Stimulated activated CD8-positive, alpha-beta memory T cell treated with anti-CD3 and anti-CD28 coated beads, Interleukin-7, amount 100 ng/mL, for 24 hours (primary cell): ENCODE measurements at places on chromosomes 11 and 22.

DNA sequence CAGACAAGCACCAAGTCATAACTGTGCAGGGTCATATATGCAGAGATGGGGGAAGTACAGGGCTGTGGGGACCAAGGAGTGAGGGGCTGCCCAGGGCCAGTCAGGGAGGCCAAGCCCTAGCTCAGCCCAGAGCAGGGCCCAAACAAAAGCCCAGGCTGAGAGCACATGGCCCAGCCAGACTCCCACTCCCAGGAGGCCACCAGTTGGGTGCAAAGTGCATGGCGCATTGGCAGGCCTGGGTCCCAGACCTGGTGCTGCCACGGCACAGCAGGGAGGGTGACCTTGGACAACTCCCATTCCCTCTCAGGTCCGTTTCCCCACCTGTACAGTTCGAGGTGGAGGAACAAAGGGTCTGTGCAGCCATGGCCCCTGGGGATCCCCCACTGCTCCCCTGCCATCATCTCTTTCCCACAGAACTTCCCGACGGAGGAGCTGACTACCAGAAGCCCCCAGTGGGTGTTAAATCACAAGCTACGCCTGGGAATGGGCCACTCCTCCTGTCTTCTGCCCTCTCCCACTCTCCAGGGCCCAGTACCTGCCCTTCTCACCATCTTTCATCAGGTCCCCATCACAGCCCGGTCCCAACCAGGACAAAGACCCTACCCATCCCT is 608 bp downstream of the NIPSNAP1 start:
- DNase-seq = no peak

GRCh38 chr22:19756288-19757128 is 4.1 kb upstream of the TBX1 start:
- DNase-seq = peak; percentile 22

DNA sequence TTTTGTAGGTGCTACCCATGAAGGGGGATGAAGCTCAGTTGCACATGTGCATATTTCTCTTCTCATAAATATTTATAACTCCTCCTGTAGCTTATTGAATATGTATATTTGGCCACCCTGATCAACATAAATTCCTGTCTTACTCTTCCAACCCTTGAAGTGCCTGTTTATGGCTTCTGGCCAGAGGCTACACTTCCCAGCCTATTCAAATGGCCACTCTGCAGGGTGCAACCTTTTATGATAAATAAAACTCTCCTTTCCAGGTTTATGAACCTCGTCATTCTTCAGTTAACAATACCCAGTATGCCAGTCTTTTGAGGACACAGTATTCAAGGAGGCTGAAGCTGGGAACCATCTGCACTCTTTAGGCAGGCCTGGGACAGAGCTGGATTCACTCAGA is 2.6 kb upstream of the RTL6 start:
- DNase-seq = no peak

GRCh38 chr11:47539681-47540039 is 13.3 kb downstream of the CELF1 start:
- no peak for DNase-seq

DNA sequence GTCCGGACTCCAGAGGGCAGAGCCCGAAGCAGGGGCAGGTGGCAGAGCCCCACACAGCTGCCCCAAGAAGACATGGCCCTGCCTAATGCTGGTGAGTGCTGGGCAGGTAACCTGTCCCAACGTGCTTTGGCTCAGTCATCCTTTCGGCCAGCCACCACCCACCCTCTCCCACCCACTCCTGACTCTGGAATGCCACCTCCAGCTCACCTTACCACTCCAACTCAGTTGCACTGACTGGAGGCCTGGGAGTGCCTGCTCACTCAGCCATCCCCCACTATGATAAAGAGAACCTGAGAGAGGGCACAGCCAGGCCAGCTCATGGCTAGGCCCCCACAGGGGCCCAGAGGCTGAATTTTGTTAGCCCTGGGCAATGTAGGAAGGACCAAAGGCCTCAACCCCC is 53.8 kb upstream of the MPEG1 start:
- DNase-seq = no peak

GRCh38 chr22:29225422-29226090 is 19.9 kb downstream of the EMID1 start:
- DNase-seq = no peak

- no peak for DNase-seq
Observed at GRCh38 chr22:43007519-43008102, 7.3 kb downstream of the PACSIN2 start.

DNA sequence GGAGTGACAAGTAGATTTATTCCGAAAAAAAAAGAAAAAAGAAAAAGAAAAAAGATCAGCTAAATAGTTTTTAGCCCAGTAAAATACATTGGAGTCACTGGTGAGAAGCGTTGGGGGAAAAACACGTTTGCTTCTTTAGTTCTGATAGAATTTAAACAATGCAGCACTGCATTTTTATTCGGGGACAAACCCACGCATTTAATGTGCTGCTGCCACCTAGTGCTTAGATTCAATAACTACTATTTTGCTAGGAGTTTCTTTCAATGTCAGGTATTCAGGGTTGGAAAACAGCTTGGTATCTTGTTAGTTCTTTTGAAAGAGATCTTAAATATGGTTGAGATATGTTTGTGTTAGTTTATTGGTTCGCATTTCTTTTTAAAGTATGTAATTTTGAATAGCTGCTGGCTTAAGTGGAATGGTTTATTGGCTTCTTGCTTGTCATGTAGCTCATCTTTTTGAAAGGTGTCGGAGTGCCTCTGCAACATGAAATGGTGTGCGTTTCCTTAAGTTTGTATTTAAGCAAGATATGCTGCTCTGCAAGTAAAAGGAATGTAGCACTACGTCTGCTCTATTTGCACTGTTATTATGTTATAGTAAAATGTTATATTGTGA is 41.9 kb downstream of the SVIP start:
- DNase-seq = no peak

GRCh38 chr11:93585758-93586157 is 42.6 kb upstream of the SMCO4 start:
- no peak for DNase-seq

DNA sequence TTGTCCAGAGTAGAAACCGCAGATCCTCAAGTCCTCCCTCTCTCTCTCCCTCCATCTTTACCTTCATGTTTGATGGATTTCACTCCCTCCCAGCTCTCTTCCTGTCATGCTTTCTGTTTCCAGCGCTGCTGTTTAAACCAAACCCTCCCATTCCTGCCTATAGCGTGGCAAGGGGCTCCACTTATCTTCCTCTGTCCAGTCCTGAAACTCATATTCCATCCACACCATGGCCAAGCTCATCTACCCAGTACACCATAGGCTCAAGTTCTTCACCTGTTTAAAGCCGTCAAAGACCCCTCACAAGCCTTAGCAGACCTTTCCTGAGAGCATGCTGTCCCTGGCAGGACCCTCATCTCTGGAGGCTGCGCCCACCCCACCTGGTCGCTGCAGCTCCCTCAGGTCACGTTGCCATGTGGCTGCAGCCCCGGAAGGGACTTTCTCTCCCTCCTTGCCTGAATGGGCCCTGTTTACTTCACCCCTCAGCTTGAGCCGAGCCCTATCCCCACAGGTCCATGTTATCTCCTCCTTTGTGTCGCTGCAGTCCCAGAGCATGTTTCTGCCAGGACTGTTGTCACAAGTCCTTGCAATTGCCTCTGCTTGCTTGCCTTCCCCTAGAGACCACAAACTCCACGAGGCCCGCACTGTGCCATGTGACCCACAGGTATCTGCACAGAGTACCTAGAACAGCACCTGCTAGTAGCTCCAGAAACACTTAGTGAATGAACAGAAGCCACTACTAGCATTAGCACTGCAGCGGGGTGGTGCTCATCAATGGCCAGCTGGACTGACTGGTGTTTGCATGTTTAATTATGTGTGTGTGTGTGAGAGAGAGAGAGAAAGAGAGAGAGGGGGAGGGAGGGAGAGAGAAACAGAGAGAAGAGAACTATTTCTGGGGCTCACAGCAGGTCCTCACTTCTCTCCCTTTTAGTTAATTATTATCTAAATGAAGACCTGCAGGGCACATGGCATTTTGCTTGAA is 149.4 kb upstream of the SNX19 start:
- DNase-seq = no peak

DNA sequence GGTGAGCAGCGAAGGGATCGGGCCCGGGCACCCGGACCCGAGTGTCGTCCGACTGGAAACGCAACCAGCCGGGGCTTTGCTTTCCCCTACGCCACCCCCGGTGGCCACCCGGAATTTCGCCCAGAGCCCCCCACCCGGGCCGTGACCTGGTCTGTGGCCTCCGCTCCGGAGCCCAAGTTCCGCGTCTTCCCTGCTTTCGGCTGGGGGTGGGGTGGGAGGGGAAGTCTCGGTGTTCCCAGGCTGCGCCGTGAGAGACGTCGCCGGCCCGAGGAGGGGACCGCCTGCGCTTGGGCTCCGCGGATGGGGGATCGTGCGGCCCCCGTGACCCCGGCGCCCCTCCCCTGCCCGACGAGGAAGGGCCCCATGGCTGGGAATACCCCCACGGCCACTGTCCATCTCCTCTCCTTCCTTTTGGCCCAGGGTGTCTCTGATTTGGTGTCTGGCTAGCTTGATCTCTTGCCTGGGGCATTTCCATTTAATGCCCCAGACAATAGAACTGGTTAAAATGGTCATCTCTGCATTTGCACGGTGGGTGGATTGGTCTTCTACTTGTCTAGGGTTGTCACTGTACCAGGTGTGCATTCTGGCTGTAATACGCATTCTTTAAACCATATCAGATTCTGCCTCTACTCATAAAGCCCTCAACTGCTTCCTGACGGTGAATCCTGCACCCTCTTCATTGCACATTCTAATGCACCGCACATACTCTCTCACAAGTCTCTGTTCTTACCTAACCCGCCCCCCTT is 789 bp downstream of the SIK2 start:
- DNase-seq = no peak

DNA sequence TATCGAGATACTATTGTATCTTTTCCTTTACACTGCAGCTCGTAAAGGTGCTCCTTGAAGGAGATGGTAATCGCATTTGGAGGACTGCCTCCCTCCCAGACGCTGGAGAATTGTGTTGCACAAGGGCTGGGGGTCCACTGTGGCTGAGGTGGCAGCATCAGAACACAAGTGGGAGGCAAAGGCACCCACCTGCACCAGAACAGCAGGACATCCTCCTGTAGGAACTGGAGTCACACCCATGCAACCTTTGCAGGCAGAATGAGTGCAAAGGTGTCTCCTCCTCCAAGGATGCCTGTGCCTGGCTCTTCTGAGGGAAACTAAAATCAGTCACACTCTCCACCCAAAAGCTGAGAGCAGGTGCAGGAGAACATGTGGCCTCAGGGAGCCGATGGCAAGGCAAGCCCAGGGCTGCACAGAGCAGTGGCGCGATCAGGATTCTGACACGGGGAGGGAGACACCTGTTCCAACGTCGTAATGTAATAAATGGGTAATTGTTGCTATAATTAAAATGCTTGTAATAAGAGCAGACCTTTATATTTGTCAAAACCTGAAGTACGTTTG is 1501.4 kb downstream of the TBC1D22A start:
- DNase-seq = no peak

DNA sequence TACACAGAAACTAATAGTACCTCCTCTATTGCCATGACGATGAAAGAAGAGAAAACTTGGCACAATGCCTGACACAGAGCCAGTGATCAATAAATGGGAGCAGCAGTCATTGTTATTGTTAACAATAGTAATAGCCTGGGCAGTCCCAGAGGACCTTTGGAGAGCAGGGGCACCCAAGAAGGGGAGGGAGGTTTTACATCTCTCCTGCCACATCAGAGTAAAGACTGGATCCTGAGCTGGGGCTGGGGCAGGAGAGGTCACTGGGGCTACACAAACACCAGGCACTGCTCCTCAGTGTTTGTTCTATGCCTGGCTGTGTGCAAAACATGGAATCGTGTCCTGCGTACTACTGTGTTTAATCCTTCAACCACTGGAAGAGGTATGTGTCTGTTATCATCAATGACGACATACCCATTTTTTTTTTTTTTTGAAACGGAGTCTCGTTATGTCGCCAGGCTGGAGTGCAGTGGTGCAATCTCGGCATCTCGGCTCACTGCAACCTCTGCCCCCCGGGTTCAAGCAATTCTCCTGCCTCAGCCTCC is 25.0 kb upstream of the CREB3L1 start:
- DNase-seq = no peak

DNA sequence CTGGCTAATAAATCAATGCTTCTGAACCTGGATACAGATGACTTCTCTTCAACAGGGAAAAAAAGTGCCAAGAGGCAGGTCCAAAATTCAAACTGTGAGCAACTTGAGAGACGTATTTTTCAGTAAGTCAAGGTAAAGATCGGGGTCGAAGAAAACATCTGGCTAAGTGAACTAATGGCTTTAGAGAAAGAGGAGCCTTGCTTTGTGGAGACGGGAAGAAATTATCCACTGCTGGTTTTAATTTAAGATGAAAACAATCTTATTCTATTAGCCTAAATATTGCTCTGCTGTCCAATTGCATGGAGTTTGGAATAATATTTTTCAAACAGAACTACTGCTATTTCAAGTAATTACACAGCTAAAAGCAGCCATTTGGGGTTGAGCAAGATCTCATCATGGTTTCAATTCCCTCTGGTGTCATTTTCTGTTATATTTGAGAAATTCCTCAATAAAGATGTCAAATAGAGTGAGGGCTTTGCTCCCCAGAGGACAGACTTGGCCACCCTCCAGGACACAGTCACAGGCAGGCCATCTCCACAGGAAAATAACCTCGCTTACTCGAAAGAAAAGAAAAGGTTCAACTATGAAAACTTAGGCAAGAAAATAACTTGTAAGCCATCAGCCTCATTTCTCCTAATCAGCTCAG is 29.8 kb downstream of the SCUBE1 start:
- no peak for DNase-seq

DNA sequence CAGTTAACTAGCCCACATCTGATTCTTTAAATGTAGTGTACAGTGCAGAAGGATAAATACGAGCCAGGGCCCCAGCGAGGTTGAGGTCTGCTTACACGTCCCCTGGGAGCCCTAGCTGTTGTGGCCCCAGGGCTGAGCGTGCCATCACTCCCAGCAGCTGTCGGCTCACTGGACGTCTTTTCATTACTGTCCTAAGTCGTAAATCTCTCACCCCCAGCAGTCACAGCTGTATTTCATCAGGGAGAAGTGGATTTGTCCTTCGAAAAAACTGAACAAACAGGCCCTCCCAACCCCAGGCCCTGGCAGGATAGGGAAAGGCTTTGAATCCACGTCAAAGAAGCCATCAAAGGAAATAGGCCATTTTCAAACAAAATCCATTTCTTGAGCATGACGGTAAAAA is 110.4 kb upstream of the CSNK2A3 start:
- no peak for DNase-seq

GRCh38 chr11:72443016-72443415 is 8.7 kb upstream of the CLPB start:
- DNase-seq = no peak

GRCh38 chr22:37060801-37061610 is 9.5 kb downstream of the KCTD17 start:
- no peak for DNase-seq

DNA sequence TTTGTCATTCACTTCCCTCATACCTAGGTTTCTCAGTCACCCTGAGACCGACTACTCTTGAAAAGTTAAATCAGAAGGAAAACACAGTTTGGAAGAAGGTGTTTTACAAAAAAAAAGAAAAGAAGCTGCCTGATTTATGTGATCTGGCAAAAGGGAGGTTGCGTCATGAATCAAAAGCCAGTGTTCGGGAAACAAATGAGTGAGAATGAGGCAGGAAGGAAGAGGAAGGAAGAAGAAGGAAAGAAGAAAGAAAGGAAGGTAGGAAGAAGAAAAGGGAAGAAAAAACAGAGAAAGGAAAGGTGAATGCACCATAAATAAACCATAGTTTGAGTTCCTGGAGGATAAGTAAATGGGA is 314.6 kb downstream of the BLID start:
- DNase-seq = no peak
